ENCODE measurements at places on chromosomes 13 and 19.
A peak's percentile ranks its signal among the peaks of the same experiment; 100 is the strongest.

DNA sequence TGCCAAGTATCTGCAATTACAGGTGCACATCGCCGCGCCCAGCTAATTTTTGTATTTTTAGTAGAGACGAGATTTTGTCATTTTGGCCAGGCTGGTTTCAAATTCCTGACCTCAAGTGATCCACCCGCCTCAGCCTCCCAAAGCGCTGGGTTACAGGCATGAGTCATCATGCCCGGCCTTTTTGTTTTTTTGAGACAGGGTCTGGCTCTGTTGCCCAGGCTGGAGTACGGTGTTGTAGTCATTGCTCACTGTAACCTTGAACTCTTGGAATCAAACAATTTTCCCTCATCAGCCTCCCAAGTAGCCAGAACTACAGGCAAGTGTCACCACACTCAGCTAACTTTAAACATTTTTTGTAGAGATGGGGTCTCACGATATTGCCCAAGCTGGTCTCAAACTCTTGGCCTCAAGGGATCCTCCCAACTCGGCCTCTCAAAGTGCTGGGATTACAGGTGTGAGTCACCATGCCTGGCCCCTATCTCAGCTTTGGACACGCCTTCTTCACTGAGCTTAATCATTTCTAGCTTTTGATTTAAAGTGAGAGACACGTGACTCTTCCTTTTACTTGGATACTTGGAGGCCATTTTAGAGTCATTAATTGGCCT is 4.0 kb upstream of the IRGC start:
- no peak for DNase-seq

DNA sequence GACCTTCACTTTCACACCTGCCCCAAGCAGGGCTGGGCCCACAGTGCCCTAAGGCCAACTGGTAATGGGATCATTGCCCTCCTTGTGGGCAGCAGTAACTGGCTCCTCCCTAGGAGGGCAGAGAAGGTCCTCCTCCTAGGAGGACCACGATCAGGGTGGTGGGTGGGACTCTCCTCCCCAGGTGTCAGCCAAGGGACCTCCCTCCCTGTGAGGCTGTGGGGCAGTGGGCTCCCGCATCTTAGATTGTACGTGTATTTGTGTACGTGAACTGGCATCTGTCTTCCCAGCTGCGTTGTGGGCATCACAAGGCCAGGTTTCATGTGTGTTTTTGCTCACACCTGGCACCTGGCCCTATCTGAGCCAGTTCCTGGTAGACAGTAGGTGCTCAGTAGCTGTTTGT is 111.8 kb downstream of the SOX1 start:
- no peak for DNase-seq

GRCh38 chr13:23899555-23899954 is 2.3 kb upstream of the C1QTNF9B start:
- DNase-seq, result no peak

DNA sequence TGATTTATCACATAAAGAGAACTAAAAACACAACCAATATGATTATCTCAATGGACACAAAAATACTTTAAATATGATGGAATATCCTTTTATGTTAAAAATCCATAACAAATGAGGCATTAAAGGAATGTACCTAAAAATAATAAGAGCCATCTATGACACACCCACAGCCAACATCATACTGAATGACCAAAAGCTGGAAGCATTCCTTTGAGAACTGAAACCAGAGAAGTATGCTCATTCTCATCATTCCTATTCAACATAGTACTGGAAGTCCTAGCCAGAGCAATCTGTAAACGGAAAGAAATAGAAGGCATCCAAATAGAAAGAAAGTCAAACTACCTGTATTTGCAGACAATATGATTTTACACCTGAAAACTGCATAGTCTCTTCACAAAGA is 671.0 kb downstream of the SLITRK1 start:
- DNase-seq, result no peak

DNA sequence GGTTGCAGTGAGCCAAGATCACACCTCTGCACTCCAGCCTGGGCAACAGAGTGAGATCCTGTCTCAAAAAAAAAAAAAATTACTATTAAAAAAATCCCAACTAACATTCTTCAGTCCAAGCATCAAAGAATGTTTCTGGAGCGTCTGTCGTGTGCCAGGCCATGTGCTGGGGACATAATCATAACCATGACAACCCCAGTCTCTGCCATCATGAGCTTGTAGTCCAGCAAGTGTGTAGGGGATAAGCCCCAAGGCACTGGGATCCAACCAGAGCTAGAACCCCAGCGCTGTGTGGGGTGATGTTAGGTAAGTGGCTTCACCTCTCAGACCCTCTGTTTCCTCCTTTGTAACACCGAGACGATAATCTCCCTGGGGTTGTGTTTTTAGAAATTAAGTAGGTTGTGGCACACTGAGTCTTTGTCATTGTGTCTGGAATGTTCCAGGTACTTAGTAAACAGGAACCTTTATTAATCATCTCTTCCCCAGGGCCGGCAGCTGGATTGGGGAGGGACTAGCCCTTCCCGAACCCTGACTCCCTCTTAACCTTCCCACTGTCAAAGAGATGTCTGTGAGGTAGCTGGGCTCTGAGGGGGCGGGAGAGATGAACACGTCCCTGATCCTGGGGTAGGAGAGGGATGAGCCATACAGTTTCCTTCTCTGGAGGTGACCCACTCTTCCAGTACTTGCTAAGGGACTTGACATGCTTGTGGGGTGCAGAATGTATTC is 5.2 kb downstream of the ITPKC start:
- no peak for DNase-seq

GRCh38 chr19:13244920-13245319 is 94.7 kb downstream of the IER2 start:
- no peak for DNase-seq

- no peak for DNase-seq
These were observed 29.7 kb upstream of the FAM216B start for GRCh38 chr13:42751693-42752092.

- no peak for DNase-seq
These were observed 470 bp downstream of the ZNF835 start for GRCh38 chr19:56670961-56671612.

DNA sequence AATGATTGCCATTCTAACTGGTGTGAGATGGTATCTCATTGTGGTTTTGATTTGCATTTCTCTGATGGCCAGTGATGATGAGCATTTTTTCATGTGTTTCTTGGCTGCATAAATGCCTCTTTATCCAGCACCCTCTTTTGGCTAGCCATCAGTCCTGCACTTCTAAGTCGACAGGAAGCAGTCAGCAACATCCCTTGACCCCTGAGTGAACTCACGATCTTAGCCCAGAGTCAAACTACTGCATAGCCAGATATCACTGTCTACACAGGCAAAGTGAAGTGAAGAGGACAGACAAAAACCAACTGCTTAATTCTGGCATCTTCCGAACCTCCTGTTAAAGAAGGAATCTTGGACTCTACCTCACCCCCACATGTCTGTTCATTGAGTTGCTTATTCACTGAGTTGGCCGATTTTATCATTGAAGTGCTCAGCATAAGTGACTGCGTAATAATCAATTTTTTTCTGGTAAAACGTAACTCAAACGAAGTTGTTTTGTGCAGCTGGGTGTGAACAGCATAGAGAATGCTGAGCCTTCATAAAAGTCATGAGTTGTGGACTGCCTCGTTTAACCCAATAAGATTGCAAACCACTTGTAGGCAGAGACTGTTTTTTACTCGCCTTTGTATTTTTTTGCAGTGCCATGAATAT is 304.2 kb downstream of the COG6 start:
- no peak for DNase-seq

DNA sequence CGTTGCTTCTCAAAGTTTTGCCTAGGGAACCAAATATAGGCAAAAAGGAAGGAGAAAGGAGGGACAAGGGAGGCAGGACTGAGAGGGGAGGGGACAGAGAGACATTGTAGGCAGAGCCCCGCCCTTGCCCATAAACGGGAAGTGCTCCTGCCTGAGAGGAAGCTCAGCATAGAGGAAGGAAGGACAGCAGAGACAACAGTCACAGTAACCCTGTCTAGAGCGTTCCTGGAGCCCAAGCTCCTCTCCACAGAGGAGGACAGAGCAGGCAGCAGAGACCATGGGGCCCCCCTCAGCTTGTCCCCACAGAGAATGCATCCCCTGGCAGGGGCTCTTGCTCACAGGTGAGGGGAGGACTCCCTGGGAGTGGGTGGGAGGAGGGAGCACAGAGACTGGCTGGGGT is at the start of gene CEACAM21:
Gene CEACAM21, plus strand, starts transcription at position 169 of the 400 bp plus-strand sequence. Its CDS starts 109 bp downstream, at position 278.
- DNase-seq, result peak; percentile 75

GRCh38 chr13:21475115-21475514 is 16.0 kb upstream of the ZDHHC20 start:
- DNase-seq, result no peak

- DNase-seq, result no peak
These were observed 93.8 kb upstream of the FGF14 start for GRCh38 chr13:102495663-102496062.

- DNase-seq, result no peak
These were observed 104.0 kb downstream of the MYCBP2 start for GRCh38 chr13:77222909-77223308.

- DNase-seq, result no peak
These were observed 3.8 kb upstream of the KCNJ14 start for GRCh38 chr19:48451624-48452023.

DNA sequence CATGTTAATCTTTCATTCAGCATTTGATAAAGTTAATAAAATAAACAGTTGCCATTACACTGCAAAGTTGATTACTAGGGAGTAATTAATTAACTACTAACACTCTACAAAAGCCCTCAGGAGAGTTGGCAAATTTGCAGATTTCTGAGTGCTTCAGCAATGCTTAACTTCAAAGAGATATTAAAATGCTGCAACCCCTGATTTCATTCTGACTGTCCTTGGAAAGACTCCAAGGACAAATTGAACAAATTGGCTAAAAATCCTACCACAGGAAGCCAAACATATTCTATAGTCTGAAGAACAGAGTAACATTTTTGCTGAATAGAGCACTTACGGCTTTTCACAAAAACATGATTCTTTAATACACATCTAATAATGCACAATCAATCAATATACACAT is 1543.0 kb downstream of the SLITRK5 start:
- no peak for DNase-seq

- DNase-seq, result no peak
These were observed 149.8 kb downstream of the EFNB2 start for GRCh38 chr13:106385654-106386053.

DNA sequence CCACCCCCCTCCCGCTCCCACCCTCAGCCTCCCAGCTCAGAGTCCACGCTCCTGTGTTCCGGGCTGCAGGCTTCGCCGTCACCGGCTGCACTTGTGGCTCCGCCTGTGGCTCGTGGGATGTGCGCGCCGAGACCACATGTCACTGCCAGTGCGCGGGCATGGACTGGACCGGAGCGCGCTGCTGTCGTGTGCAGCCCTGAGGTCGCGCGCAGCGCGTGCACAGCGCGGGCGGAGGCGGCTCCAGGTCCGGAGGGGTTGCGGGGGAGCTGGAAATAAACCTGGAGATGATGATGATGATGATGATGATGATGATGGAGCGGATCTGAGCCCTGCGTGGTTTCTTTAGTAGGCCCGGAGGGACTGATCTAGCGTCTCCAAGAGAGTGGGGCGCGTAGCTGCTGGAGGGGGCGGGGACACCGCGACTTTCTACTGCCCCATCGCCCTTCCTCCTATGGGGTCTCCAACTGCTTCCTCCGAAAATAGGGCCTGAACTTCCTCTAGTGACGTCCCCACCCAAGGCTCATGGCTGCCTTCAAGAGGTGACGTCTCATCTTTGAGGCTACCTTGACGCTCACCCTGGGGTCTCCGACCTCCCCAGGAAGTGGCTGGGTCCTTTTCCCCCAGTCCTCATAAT is 1.4 kb downstream of the RETN start:
- DNase-seq, result peak; percentile 34

DNA sequence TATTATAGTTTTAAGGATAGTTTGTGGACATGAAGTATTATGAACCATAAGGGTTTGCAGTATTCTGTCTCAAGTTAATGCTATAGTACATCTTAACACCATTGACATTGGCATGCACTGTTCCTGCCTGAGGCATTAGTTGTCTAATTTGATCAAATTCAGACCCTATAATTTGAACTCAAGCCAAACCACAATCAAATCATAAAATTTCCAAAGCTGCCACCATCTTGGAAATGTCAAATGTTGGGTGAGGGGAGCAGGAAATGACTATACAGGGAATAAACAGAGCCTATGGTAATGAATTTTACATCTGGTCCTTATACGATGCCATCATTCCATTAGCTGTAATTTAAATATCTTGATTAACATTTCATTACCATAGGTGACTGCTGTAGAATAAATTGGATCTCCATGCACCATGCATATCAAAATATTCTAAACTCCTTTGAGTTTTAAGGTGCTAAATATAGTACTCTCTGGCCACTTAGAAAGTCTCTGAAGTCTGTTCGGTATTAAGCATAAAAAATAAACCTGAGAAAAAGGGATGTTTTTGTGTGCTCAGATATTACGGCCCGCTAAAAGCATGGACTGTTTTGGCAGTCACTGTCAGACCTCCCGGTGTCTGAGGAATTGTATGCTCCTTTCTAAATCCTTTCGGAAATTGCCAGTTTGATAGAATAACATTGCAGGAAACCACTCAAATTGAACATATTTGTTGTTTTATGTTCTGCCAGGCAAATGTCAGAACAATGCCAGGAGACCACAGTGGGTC is 257.7 kb downstream of the SPRY2 start:
- no peak for DNase-seq

GRCh38 chr13:46640843-46641242 is 87.9 kb downstream of the LRCH1 start:
- DNase-seq, result no peak

GRCh38 chr19:30540761-30541160 is 168.6 kb downstream of the ZNF536 start:
- DNase-seq, result no peak

DNA sequence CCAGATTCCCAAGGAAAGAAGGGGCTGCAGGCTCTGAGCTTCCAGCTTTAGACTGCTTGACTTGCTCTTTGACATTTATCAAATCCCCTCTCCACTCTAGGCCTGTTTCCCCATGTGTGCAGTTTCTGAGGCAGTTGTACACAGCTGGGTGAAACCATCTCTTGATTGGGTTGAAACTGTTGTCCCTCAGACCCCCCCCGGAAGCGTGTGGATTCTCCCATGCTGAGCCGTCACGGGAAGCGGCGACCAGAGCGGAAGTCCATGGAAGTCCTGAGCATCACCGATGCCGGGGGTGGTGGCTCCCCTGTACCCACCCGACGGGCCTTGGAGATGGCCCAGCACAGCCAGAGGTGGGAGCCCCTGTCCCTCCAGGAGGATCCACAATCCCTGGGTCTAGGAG is 19.7 kb downstream of the BRSK1 start:
- no peak for DNase-seq

DNA sequence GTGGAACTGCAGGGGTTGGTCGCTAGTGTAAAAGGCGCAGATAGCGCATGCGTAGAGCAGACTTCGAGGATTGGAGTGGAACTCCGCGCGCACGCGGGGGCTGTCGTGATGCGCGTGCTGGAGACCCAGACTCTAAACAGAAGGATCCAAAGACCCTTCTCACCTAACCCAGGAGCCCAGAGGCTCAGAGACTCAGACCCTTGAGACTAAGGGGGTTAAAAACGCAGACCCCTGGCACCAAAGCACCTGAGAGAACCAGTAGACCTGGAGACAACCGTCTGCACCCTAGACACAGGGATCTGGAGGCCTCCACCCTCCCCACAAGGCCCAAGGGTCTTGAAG is 567 bp upstream of the CTU1 start:
- no peak for DNase-seq

DNA sequence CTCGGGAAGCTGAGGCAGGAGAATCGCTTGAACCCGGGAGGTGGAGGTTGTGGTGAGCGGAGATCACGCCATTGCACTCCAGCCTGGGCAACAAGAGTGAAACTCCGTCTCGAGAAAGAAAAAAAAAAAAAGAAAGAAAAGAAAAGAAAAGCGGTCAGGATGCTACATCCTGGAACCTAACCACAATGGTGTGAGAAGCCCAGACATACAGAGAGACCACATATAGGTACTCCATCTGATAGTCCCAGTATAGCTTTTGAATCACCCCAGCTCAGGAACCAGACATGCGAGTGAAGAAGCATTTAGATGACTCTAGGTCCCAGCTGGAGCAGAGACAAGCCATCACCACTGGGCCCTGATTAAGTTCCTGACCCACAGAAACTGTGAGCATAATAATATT is 3.2 kb downstream of the IFNL1 start:
- no peak for DNase-seq
